ENCODE measurements at places on chromosomes 4 and X.

GRCh38 chr4:76487621-76488020 is 52.6 kb downstream of the SHROOM3 start:
- no peak for DNase-seq

DNA sequence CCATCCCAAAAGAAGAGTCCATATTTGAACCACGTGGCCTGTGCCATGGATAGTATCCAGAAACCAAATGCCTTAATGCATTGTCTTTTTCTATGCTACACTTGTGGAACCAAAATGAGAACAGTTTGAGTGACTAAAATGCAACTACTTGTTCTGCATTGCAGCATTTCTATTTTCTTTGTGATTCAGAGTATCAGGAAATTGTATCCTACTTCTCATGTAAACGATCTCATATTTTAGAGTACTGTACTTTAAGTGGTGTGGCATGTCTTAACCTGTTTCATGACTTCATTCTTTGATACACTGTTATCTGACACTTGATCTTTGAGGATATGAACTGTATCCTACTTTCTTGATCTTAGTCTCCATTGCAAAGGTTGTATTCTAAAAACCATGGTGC is 167.2 kb upstream of the WDR1 start:
- no peak for DNase-seq

DNA sequence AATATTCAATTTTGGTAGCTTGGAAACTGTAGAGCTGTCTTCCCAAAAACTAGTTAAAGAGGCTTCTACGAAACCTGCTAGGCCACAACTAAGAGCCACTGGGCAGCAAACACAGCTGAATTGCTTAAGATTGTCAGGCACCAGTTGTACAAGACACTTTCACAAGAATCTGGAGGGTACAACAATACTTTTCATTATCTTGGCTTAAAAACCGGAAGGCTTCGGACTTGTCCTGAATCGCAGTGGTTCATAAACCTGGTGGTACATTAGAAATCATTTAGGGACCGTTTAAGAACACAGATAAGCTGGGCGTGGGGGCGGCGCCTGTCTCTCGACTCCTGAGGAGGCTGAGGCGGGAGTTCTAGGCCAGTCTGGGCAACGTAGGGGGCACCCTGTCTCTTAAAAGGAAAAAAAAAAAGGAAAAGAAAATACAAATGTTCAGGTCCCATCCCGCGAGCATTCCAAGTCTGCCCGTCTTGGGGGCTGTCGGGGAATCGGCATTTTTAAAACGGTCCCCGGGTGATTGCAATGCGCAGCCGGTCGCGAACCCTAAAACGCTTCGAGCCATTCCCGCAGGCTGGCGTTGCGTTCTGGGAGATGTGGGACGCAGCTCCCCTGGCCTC is 763 bp downstream of the PYURF start:
- DNase-seq = no peak

DNA sequence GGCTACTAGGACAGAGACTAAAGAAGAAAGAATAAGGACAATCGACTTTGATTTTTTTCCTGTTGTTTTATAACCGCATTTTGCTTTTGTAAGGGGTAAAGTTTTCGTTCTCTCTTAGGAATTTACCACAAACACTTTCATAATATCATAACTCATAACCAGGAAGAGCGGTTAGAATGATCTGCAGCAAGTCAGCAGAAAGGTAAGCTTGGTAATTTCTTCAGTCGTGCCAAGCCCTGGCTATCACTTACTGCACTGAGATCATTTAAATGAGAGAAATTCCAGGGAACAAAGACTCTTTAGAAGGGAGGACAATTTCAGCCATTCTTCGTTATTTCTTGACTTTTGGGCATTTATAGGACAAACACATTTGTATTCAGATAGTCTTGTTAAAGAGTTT is 258.1 kb downstream of the UNC5C start:
- DNase-seq = no peak

DNA sequence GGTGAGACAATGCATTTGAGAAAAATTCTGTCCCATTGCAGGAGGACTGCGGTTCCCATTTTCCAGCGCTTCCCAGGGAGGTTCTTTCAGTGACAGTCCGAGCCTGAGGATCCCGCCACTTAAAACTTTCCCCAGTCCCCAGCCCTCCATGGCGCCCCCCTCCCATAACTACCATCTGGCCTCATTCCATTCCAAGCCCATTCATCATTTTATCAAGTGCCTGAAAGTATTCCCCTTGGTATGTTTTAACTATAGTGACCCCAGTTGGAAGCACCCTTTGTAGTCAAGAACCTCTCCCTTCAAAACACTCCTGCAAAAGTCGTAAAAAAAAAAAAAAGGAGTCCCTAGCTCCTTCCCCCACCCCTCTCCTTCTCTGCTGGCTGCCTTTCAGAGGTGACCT is 1.2 kb downstream of the RASL11B start:
- DNase-seq = no peak

- no peak for DNase-seq
Observed at GRCh38 chr4:26404743-26405206, 84.0 kb downstream of the RBPJ start.

- DNase-seq = no peak
Observed at GRCh38 chr4:90960433-90960832, 833.2 kb downstream of the CCSER1 start.

DNA sequence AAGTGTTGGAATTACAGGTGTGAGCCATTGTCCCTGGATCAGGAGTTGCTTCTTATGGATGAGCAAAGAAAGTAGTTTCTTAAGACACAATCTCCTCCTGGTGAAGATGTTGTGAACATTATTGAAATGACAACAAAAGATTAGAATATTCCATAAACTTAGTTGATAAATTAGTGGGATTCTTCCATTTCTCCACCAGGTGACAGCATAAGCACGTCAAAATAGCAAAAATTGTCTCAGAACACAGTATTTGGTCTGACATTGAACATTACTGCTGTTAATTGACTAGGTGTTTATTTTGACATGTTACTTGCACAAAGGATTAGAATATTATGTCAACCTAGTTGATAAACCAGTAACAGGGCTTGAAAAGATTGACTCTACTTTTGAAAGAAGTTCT is 21.6 kb downstream of the CLDN34 start:
- DNase-seq = no peak

- no peak for DNase-seq
Observed at GRCh38 chrX:123186801-123187200, 2.7 kb downstream of the GRIA3 start.

DNA sequence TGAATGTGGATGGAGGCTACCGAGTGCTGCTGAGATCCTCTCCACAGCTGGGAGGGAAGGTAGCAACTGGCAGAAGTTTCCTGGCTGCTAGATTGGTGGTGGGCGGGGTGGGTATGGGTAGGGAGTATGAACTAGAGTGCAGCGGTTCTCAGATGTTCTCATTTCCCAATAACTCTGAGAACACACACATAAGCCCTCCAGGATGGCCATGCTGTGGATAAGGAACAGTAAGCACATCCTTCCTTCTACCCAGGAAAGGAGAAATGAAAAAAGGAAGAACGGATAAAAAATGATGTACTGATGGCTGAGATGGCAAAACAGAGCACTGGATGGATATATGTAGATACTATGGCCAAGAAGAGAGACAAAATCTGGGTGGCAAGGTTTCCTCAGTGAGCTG is 116.0 kb downstream of the ZNF827 start:
- no peak for DNase-seq

- DNase-seq = no peak
Observed at GRCh38 chrX:101108284-101108683, 10.3 kb downstream of the CENPI start.

DNA sequence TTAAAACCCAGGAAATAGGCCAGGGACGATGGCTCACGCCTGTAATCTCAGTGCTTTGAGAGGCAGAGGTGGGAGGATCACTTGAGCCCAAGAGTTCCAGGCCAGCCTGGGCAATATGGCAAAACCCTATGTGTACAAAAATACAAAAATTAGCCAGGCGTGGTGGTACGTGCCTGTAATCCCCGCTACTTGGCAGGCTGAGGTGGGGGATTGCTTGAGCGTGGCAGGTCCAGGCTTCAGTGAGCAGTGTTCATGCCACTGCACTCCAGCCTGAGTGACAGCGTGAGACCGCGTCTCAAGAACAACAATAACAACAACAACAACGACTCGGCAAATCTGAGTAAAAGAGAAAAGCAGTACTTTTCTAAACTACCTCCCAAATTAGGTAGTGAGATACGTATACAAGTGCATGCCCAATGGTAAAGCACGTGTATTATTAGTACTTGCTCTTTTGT is 13.0 kb upstream of the NDUFC1 start:
- no peak for DNase-seq

Data from stimulated activated CD4-positive, alpha-beta T cell treated with anti-CD3 and anti-CD28 coated beads, Interleukin-15, amount 100 ng/mL, for 1 hour (primary cell).